ENCODE measurements at places on chromosomes 6 and 20.

- DNase-seq = no peak
Observed at GRCh38 chr6:31498748-31499147, 803 bp downstream of the MICB start.

DNA sequence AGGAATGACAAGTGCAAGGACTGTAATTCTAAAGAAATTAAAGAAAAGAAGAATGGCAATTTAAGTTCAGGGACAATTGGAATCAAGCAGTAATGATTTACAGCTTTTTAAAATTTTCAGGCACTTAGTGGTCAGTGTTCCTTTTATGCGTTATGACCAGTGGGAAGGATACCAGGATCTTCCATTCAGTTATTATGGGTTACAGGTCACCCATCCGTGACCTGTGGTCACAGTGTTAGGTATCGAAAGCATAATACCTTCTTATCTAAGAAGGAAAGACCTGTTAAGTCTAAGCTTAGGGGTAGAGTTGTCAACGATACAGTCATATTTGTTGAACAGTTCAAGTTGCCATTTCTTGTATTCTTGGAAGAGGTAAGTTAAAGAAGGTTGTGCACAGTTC is 253.8 kb downstream of the LAMA2 start:
- DNase-seq = no peak

- peak; percentile 38 for DNase-seq
Observed at GRCh38 chr6:22401206-22401605, 104.4 kb upstream of the PRL start.

- no peak for DNase-seq
Observed at GRCh38 chr6:127566651-127567050, 10.3 kb upstream of the C6orf58 start.

DNA sequence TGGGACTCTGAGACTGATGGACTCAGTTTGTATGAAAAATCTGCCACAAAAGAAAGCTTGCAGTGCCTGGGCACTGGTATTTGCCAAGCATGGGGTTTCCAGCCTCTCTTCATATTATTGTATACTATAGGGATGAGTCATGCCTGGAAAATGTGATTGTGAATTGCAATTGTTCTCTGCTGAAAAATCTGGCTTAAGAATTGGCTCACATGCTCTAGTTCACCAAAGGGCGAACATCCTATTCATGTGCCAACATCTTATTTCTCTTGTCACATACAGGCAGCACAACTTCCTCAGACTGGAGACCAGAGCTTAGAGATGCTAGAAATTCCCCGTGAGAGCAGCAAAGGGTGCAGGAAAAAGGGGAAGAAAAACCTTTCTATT is 103.6 kb upstream of the KCNK16 start:
- DNase-seq = peak; percentile 18

DNA sequence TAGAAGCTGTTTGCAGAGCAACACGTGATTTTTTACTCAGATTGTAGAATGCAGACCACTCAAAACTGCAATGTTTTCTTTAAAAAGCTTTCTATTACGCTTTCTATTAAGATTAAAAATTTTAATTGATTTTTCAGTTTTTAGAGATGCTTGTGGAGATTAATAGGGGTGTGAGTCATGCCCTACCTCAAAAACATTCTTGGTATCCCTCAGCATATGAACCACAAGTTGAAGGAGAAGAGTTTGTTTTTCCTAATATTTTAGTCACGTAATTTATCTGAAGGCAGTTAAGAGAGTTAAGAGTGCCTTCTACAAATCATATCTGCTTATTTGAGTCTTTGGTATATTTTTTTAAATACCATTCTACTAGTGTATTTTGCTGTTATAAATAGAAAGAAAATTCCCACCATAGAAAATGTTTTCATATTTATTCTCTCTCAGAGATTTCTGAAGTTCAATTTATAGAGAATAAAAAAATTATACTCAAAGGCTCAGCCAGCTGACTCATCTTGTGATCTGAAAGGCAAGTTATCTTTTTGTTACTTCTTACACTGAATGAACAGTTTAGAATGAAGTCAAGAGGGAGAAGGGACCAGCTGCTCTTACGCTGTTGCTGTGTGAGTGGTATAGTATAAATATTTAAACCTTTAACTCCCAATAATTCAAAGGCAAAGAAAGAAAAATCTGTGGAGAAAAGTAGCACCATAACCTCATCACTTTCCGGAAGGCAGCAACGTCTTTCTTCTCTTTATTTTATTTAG is 7.6 kb downstream of the RIPOR2 start:
- DNase-seq = no peak

- no peak for DNase-seq
Observed at GRCh38 chr6:87082160-87082721, 12.7 kb downstream of the CGA start.

- no peak for DNase-seq
Observed at GRCh38 chr6:19805129-19805481, 32.1 kb upstream of the ID4 start.

GRCh38 chr6:159233365-159234101 is 64.3 kb downstream of the FNDC1 start:
- DNase-seq = no peak

DNA sequence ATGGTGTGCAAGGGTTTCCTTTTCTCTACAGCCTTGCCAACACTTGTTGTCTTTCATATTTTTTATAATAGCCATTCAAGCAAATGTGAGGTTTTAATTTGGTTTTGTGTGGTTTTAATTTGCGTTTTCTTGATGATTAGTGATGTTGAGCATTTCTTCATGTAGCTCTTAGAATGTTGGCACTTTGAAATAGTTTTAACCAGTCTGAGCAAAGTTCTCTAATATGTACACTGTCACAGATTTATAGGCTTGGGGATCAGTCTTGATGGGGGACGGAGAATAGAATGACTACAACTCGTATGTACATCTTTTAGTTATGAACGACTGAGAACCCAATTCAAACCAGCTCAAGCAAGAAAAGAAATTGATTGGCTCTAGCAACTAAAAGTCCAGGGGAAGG is 1003.1 kb downstream of the KIF16B start:
- no peak for DNase-seq

GRCh38 chr20:24767623-24768100 is 181.4 kb upstream of the CST7 start:
- no peak for DNase-seq

DNA sequence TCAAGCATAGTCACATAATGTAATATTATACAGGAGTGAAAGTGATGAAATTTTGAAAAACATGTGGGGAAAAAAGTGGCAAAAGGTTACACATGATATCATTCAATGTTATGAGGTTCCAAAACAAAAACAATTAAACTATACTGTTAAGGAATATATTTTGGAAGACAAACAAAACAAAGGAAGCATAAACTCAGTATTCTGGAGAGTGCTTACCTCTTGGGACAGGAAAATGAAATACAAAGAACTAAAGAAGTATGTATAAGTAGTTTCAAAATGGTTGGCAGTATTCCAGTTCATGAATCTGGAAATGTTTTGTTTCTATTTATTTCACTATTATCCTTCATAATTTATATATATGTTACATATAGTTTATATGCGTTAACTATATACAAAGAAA is 213.5 kb downstream of the MOXD1 start:
- no peak for DNase-seq
